ENCODE measurements at places on chromosomes 11 and 22.

DNA sequence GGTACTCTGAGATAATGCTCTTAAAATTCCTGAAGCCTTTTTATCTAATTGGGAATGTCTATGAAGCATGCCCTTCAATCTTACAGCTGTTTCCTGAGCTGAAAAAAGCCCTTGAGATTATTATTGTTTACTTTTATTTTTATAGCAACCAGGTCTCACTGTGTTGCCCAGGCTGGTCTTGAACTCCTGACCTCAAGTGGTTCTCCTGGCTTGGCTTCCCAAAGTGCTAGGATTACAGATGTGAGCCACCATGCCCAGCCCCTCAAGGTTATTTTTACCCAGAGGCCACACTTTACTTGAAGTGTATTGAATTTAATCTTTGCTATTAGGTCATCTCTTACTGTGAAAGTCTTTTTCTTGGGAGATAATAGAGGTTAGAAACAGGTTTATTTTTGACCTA lies 7.0 kb upstream of the SWAP70 start:
- DNase-seq: no peak
- H3K27me3 ChIP-seq: no peaks in the 10 kb centered on the region
- peaks cover 2% of the 10 kb centered on the region for H3K36me3 ChIP-seq
- H3K4me3 ChIP-seq: no peak overlapping the region
- H3K4me1 ChIP-seq: no peaks in the 10 kb centered on the region

DNA sequence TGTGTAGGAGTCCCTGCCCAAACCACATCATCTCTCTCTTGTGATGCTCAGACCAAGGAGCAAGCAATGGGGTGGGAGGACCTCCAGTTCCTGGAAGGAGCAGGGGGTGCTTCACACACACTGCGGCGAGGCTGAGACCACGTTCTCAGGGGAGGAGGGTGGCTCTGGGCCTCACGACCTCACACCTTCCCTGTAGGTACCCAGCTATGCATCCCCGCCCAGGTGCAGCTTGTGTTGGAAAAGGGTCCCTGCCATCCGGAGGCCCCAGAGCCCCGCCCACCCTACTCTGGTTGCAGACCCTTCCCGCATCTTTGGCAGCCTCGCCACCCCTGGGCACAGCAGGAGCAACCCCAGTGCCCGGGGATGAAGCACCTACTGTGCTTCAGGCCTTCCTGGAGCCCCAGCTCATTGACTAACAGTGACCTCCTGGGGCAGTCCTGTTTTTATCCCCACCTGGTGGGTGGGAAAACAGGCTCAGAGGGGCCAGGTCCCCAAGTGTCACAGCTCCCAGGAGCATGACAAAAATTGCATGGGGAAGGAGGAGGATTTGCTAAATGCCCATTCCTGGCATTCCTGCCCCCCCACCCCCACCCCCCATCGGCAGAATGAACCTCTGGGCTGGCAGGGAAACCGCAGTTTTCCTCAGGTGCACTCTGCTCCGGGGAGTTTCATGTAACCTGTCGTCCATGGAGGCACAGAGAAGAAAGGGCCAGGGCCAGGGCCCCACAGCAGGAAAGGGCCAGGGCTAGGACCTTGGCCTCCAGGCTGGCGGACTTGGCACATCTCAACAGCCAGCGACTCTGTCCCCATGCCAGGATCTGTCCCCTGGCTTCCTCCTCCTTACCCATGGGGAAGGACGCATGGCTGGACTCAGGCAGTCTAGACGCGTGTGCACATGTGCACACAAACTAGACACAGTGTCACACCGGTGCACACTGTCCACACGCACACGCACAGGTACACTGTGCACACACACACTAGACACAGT lies 81.0 kb downstream of the IGLL1 start:
- no peak overlapping the region for H3K4me3 ChIP-seq
- peak overlapping the region; percentile 92 for H3K27ac ChIP-seq
- peaks cover 38% of the 10 kb centered on the region for H3K4me1 ChIP-seq
- H3K27me3 ChIP-seq: no peaks in the 10 kb centered on the region
- DNase-seq: peak; percentile 27

DNA sequence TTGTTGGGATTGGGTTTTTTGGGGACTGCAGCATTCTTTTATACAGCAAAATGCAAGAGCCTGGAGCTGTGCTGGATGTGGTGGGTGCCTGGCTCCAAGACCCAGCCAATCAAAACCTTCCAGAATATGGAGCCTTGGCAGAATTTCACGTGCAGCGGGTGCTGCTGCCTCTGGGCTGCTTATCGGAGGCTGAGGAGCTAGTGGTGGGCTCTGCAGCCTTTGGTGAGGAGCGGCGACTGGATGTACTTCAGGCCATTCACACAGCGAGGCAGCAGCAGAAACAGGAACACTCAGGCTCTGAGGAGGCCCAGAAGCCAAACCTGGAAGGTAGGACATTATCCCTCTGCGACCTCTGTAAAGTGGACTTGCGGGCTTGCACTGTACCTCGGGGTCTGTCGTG lies 5.6 kb downstream of the PEX26 start:
- no peak for DNase-seq
- no peak overlapping the region for H3K27ac ChIP-seq
- peaks cover 40% of the 10 kb centered on the region for H3K36me3 ChIP-seq
- peaks cover 9% of the 10 kb centered on the region for H3K4me1 ChIP-seq

- H3K27ac ChIP-seq: no peak overlapping the region
- H3K36me3 ChIP-seq: peaks cover 14% of the 10 kb centered on the region
- H3K4me1 ChIP-seq: no peaks in the 10 kb centered on the region
- H3K27me3 ChIP-seq: no peaks in the 10 kb centered on the region
Measured at GRCh38 chr11:95904009-95904650, 19.8 kb downstream of the MTMR2 start.

All from mesothelial cell of epicardium (in vitro differentiated cells).